ENCODE measurements at places on chromosomes 1 and 21.

GRCh38 chr1:40107290-40107959 is 10.4 kb upstream of the PPT1 start:
- H3K36me3 ChIP-seq: no peaks in the 10 kb centered on the region
- H3K27ac ChIP-seq: no peak overlapping the region
- no peaks in the 10 kb centered on the region for H3K27me3 ChIP-seq
- H3K4me1 ChIP-seq: no peaks in the 10 kb centered on the region

GRCh38 chr1:6601923-6602668 is 573 bp downstream of the KLHL21 start:
- peak overlapping the region; percentile 95 for H3K4me3 ChIP-seq
- no peaks in the 10 kb centered on the region for H3K27me3 ChIP-seq
- no peak for DNase-seq
- peak overlapping the region; percentile 99 for H3K27ac ChIP-seq
- H3K4me1 ChIP-seq: no peaks in the 10 kb centered on the region
- peaks cover 28% of the 10 kb centered on the region for H3K36me3 ChIP-seq

DNA sequence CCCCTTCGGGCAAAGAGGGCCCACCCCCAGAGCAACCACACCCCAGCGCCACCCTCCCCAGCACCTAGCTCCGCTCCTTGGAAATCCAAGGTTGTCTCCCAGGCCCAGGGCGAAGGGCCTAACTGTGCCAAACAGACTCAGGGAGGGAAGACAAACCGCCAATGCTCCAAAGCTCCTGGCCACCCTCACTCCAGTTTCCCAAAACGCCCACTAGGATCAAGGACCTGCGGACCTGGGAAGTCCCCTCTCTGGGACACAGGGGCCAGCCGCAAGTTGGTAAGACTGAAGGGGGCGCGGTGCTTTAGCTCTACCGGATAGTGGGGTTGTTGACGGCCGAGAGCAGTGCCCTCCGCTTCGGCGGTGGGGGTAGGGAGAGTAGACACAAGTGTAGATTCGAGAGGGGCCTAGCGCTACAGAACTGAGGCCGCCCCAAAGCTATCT is 581 bp downstream of the IRF6 start:
- no peak for DNase-seq
- peaks cover 8% of the 10 kb centered on the region for H3K4me1 ChIP-seq
- H3K27ac ChIP-seq: no peak overlapping the region
- H3K4me3 ChIP-seq: peak overlapping the region; percentile 41
- H3K36me3 ChIP-seq: no peaks in the 10 kb centered on the region
- peaks cover 10% of the 10 kb centered on the region for H3K27me3 ChIP-seq

DNA sequence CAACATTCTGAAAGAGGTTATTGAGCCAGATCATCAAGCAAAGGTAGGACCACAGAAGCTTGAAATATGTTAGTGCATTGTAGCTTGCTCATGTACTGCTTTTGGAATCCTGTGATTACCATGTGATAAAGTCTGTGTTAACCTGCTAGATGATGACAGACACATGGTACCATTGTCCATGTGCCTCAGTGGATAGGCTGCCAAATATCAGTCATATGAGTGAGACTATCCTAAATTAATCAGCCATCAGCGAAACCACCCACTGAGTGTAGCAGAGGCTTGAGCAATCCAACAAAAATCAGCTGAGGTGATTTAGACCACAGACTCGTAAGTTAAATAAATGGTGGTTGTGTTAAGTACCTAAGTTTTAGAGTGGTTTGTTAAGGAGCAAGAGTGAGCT is 32.7 kb upstream of the CRB1 start:
- no peak overlapping the region for H3K4me3 ChIP-seq
- no peaks in the 10 kb centered on the region for H3K36me3 ChIP-seq
- DNase-seq: no peak
- H3K4me1 ChIP-seq: no peaks in the 10 kb centered on the region

GRCh38 chr1:231628207-231628876 is 1.8 kb downstream of the DISC1 start:
- no peaks in the 10 kb centered on the region for H3K27me3 ChIP-seq
- H3K27ac ChIP-seq: no peak overlapping the region
- no peak overlapping the region for H3K4me3 ChIP-seq
- DNase-seq: no peak
- H3K36me3 ChIP-seq: no peaks in the 10 kb centered on the region

- no peaks in the 10 kb centered on the region for H3K36me3 ChIP-seq
- no peaks in the 10 kb centered on the region for H3K27me3 ChIP-seq
- no peak overlapping the region for H3K4me3 ChIP-seq
- H3K4me1 ChIP-seq: peaks cover 11% of the 10 kb centered on the region
These were observed 6.3 kb downstream of the FAAH start for GRCh38 chr1:46400421-46400820.

DNA sequence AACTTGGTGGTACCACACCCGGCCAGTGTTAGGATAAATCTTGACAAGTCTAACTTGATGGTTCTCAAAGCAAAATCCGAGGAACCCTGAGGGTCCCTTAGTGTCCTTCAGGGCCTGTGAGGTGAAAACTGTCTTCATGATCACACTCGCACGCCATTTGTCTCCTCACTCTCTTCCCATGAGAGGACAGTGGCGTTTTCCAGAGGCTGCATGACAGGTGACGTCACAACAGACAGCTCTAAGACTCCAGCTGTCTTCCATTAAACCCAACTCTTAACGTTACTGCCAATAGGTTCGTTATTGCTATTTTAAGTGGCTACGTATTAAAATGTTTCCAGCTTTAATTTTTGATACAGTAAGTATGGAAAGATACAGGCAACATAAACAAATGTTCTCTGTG is 13.8 kb downstream of the CFAP74 start:
- no peak overlapping the region for H3K27ac ChIP-seq
- H3K27me3 ChIP-seq: no peaks in the 10 kb centered on the region
- no peak for DNase-seq

GRCh38 chr1:94925004-94925403 is 1.9 kb downstream of the CNN3 start:
- H3K27me3 ChIP-seq: no peaks in the 10 kb centered on the region
- peaks cover 2% of the 10 kb centered on the region for H3K36me3 ChIP-seq
- peak overlapping the region; percentile 99 for H3K27ac ChIP-seq
- peak overlapping the region; percentile 86 for H3K4me3 ChIP-seq
- no peak for DNase-seq
